ENCODE measurements at places on chromosomes 6 and 20.

DNA sequence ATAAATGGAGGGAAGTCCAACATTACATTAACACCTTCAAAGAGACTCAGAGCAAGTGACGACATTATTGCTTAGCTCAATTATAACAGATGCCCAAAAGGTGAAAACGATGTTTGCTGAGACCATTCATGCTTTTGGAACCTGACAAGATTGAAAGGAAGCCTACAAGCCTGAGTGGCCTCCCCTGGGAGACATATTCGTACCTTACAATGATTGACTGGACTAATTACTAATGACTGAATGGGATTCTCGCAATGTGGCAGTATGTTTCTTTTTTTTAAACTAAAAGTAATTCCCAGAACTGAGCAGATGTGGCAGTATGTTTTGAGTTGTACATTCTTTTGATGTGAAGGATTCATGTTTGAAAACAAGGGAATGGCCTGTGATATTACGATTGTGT, 49.9 kb downstream of the VEGFA start:
- no peak for DNase-seq

GRCh38 chr6:168137024-168137423, 58.0 kb upstream of the FRMD1 start:
- DNase-seq: no peak

GRCh38 chr20:4086771-4087687, 71.7 kb upstream of the RNF24 start:
- no peak for DNase-seq

DNA sequence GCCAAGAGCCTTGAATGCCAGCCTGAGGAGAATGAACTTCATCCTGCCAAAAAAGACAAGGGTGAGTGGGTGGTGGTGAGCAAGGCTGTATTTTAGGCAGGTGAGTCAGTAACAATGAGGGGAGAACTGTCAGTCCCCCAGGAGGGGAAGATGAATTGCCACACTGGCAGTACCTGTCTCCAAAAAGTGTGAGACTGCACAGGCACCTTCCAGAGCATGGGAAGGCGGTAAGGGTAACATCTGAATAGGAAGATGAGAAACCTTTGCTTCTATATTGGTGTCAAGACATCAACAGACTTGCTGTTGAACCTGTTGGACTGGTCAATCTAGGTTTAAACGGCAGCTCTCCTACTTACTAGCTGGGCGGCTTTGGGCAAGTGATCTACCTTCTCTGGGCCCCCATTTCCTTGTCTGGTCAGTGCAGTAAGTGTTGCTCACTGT, 30.9 kb downstream of the STK35 start:
- DNase-seq: no peak
